A673 (cell line): ENCODE measurements at places on chromosomes 6 and 20.

DNA sequence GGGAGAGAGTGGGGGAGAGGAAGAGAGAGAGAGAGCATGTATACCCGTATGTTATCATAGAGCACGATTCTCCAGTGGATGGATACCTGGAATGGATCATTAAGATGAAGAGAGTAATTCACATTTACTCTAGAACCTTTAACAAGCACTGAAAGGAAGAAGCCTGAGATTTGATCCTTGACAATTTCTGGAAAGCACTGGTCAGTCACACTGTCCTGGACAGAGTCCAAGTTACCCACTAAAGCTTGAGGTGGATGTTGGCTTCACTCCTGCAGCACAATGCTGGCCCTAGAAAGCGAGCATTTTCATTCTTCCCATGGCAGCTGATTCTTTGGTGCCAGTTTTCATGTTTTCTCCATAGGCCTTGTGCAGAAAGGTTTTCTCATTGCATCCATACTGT, 25.6 kb downstream of the NFYA start:
- no peak for DNase-seq

GRCh38 chr6:107509506-107509905, 19.6 kb downstream of the SOBP start:
- DNase-seq = no peak

DNA sequence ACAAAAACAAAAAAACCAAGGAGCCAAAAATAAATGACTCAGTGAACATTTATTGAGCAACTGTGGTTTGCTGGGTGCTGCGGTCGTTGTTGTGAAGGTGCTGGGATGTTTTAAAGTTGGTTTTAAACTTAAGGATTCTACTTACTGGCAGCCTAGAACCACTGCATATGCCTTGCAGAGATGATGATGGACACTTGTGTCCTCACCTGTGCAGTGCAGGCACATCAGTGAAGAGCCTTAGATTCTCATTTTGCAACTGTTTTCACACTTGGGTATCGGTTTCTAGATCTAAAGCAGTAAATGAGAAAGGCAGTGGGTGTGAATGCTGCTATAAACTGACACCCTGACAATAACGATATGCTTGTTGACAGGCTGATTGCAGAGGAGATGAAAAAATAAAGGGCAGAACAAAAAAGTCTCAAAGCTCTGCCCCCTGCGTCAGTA, 68.8 kb downstream of the UTRN start:
- DNase-seq = no peak

- no peak for DNase-seq
These were observed 29.3 kb downstream of the RIN2 start for GRCh38 chr20:19787366-19787765.

- DNase-seq = no peak
These were observed 26.7 kb upstream of the IYD start for GRCh38 chr6:150342126-150342525.

DNA sequence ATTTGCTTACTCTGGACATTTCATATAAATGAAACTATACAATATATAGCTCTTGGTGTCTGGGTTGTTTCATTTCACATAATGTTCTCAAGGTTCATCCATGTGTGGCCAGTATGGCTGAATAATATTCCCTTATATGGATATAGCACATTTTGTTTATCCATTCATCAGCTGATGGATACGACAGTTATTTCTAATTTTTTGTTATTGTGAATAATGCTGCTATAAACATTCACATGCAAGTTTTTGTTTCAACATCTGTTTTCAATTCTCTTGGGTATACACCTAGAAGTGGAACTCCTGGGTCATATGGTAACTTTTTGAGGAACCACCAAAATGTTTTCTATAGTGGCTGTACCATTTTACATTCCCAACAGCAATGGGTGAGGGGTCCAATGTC, 101.1 kb downstream of the CDK19 start:
- DNase-seq = no peak

GRCh38 chr6:134347885-134348805, 30.2 kb upstream of the SGK1 start:
- DNase-seq = no peak
